ENCODE measurements at places on chromosomes 4 and X.
A peak's percentile ranks its signal among the peaks of the same experiment; 100 is the strongest.

- no peak overlapping the region for H3K27ac ChIP-seq
- no peaks in the 10 kb centered on the region for H3K4me1 ChIP-seq
- DNase-seq = no peak
These were observed 34.4 kb upstream of the BLTP1 start for GRCh38 chr4:122117743-122118142.

DNA sequence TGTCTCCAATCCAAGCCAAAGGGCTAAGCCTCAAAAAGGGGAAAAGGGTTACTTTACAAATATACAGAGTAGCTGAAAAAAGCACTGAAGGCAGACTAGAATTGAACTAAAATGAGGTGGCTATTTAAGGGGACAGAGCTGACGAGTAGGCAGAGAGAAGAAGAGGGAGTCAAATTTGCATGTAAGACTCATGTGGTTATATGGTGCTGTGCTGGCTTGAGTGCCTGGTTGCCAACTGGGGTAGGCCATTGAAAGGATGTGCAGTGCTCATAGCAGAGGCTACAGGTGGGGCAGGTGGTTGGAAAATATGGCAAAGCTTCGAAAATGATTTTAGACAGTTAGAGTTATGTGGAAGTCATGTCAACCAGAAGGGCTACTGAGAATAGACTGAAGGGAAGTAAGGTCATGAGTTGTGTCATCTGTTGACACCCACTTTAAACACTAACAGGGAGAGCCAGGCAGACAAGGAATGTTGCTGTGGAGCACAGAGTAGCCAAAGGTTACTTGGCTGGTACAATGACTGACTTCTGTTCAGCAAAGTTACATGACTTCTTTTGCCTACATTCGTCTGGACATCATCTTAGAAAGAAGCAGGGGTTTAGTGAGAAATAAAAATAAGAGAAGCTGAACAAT is 1210.4 kb downstream of the ADGRL3 start:
- no peaks in the 10 kb centered on the region for H3K36me3 ChIP-seq
- H3K27me3 ChIP-seq = no peaks in the 10 kb centered on the region
- no peak overlapping the region for H3K27ac ChIP-seq
- no peaks in the 10 kb centered on the region for H3K4me1 ChIP-seq
- DNase-seq = no peak
- no peak overlapping the region for H3K4me3 ChIP-seq

GRCh38 chrX:107978707-107979307 is 3.4 kb downstream of the TEX13B start:
- peaks cover 5% of the 10 kb centered on the region for H3K27me3 ChIP-seq
- no peak for DNase-seq
- H3K4me1 ChIP-seq = no peaks in the 10 kb centered on the region
- H3K4me3 ChIP-seq = no peak overlapping the region
- H3K27ac ChIP-seq = no peak overlapping the region

DNA sequence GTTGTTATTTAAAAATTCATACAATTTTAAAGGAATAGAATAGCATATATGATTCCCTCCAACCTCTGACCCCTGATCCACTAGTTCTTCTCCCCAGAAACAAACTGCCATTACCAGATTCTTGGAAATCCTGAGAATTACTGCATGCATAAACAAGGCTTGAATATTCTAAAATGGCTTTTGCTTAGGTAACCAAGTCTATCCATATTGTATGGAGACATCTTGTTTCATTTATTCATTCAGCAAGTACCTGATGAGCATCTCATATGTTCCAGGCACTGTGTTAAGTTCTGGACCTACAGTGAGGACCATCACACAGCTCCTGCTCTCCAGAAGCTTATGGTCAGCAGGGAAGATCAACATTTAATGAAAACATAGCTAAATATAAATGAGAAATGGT is 49.4 kb downstream of the TMEM164 start:
- no peaks in the 10 kb centered on the region for H3K4me1 ChIP-seq
- DNase-seq = no peak
- no peak overlapping the region for H3K4me3 ChIP-seq

DNA sequence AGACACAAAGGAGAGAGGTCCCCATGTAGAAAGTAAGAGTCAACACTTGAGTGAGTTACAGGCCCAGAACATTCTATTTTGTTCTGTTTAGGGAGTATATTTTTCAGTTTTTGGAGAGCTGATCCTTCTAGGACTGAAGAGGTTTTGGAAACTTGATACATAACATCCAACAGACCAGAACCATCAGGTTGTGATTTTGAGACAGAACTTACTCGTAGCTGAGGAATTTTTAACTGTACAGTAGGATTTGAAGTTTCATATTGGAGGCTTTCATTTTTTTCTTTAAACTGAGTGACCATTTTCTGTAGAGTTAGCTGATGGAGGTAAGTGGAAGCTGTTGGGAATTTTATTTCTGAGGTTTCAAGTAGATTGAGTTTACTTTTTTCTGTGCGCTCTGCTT is 73.3 kb downstream of the NCAPG start:
- H3K36me3 ChIP-seq = no peaks in the 10 kb centered on the region
- no peaks in the 10 kb centered on the region for H3K27me3 ChIP-seq
- no peak for DNase-seq

- no peaks in the 10 kb centered on the region for H3K27me3 ChIP-seq
- no peak overlapping the region for H3K4me3 ChIP-seq
- H3K4me1 ChIP-seq = peaks cover 4% of the 10 kb centered on the region
- no peak overlapping the region for H3K27ac ChIP-seq
- no peaks in the 10 kb centered on the region for H3K36me3 ChIP-seq
These were observed 493.1 kb downstream of the IL15 start for GRCh38 chr4:142129473-142129872.

GRCh38 chr4:182818926-182819730 is 98.1 kb downstream of the DCTD start:
- no peaks in the 10 kb centered on the region for H3K27me3 ChIP-seq
- H3K4me3 ChIP-seq = no peak overlapping the region
- H3K27ac ChIP-seq = peak overlapping the region; percentile 81
- no peaks in the 10 kb centered on the region for H3K36me3 ChIP-seq
- H3K4me1 ChIP-seq = no peaks in the 10 kb centered on the region

DNA sequence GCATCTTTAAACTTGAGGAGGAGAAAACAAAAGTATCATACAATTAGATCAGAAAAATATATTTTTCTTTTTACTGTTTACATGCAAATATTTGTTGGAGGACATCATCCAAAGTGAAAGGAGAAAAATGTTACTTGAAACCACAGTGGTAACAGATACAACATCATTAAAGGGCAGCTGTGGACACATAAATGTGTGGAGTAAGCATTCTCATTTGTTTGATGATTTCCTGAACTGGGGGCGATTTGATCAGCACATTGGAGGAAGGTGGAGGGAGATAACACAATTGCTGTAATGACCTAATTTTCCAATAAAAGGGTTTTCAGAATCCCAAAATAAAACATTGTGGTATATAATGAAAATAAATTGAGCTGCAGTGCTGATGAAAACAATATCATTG is 314.5 kb upstream of the HS3ST1 start:
- H3K4me1 ChIP-seq = no peaks in the 10 kb centered on the region
- no peaks in the 10 kb centered on the region for H3K27me3 ChIP-seq
- H3K27ac ChIP-seq = no peak overlapping the region
- DNase-seq = no peak
- H3K36me3 ChIP-seq = no peaks in the 10 kb centered on the region

- no peaks in the 10 kb centered on the region for H3K27me3 ChIP-seq
- H3K4me3 ChIP-seq = no peak overlapping the region
- no peak for DNase-seq
- H3K36me3 ChIP-seq = no peaks in the 10 kb centered on the region
- peaks cover 15% of the 10 kb centered on the region for H3K4me1 ChIP-seq
These were observed 271.3 kb upstream of the FAT4 start for GRCh38 chr4:125043486-125043885.

GRCh38 chrX:9610771-9611392 is 146.0 kb downstream of the TBL1X start:
- no peak overlapping the region for H3K4me3 ChIP-seq
- H3K27me3 ChIP-seq = no peaks in the 10 kb centered on the region
- H3K36me3 ChIP-seq = no peaks in the 10 kb centered on the region
- H3K4me1 ChIP-seq = no peaks in the 10 kb centered on the region
- DNase-seq = no peak
- no peak overlapping the region for H3K27ac ChIP-seq

DNA sequence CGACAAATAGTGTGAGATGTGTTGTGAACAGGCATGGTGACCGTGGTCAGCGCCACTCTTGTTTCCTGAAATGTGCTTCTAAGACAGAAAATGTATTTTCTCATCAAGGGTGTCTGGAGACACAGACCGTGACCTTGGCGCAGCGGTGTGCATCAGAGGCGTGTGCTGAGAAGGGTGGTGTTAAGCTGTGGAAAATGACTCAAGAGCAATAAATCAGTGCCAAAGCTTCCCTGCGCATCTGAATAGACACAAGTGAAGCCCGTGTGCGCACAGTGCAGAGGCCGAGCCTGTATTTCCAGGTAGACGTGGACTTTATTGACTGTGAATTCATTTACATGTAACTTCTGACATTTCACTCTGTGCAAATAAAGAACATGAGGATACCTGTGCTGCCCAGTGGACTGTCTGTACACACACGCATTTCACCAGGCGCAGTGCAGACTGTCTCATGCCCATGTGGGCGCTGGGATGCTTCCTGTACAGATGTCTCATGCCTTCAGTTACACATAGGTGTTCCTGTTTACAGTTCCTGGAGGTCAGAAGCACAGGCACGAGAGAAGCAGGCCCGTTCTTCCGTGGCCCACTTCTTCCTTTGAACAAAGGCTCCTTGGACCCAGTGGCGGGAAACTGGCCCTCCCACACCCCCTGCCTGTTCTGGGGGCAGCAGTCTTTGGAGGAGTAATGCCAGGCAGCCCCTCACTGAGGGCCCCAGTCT is 31.9 kb downstream of the NSG1 start:
- H3K36me3 ChIP-seq = peaks cover 19% of the 10 kb centered on the region
- H3K4me3 ChIP-seq = no peak overlapping the region
- no peak overlapping the region for H3K27ac ChIP-seq

DNA sequence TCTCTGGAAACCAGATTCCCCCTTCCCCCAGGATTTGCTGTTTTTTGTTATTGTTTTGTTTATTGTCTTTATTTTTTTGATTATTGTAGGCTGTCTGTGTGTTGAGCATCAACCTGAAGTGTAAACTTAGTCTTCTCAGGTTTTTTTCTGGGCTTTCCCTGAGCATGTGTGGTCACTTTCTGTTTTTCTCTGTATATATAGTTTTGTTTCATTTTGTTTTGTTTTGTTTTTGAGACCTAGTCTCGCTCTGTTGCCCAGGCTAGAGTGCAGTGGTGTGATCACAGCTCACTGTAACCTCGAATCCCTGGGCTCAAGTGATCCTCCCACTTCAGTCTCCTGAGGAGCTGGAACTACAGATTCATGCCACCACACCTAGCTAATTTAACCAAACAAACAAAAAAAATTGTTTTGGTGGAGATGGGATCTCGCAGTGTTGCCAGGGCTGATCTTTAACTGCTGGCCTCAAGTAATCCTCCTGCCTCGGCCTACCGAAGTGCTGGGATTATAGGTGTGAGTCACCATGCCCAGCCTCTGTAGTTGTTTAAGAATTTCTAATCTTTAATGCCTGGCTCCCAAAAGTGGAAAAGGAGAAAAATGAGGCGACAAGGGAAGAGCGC is 9.1 kb downstream of the IL13RA1 start:
- H3K4me1 ChIP-seq = no peaks in the 10 kb centered on the region
- H3K27ac ChIP-seq = no peak overlapping the region
- H3K27me3 ChIP-seq = no peaks in the 10 kb centered on the region
- H3K36me3 ChIP-seq = no peaks in the 10 kb centered on the region
- DNase-seq = no peak
- no peak overlapping the region for H3K4me3 ChIP-seq

DNA sequence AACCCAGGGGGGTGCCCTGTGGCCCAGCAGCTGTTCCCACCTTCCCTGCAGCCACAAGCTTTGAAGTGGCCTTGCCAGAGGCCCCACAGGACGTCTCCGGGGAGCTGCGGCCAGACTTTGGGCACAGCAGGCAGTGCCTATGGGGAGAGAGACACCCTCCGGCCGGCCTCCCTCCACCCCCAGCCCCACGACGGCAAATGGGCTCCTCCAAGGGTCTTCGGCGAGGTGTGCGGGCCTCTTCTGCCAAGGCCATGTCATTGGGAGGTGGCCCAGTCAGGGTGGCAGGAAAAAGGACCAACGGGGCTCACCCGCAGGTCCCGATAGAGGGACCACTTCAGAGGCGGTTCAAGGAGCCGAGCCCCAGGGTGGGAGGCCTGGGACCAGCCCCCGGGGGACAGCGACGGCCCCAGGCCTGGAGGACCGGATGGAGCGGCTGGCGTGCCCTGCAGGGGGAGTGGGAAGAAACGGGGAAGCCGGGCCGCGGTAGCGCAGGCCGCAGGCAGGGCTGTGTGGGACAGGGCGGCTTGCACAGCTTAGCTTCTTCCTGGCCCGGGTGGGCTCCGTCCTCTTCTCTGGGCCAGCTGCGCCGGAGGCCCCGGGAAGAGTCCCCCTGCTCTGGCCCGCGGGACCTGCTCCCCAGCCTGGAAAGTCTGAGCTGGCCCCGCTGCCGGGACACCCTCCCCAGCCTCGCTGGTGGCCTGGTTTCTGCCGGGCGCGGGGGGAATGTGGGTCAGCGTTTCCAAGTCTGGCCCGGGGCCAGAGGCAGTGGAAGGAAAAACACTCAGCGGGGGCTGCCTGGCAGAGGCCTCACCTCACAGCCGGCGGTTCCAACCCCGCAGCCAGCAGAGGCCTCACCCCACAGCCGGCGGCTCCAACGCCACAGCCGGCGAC is 21.9 kb upstream of the SPON2 start:
- H3K27me3 ChIP-seq = no peaks in the 10 kb centered on the region
- H3K4me1 ChIP-seq = peaks cover 27% of the 10 kb centered on the region
- no peaks in the 10 kb centered on the region for H3K36me3 ChIP-seq
- DNase-seq = no peak
- no peak overlapping the region for H3K4me3 ChIP-seq
- H3K27ac ChIP-seq = peak overlapping the region; percentile 84

DNA sequence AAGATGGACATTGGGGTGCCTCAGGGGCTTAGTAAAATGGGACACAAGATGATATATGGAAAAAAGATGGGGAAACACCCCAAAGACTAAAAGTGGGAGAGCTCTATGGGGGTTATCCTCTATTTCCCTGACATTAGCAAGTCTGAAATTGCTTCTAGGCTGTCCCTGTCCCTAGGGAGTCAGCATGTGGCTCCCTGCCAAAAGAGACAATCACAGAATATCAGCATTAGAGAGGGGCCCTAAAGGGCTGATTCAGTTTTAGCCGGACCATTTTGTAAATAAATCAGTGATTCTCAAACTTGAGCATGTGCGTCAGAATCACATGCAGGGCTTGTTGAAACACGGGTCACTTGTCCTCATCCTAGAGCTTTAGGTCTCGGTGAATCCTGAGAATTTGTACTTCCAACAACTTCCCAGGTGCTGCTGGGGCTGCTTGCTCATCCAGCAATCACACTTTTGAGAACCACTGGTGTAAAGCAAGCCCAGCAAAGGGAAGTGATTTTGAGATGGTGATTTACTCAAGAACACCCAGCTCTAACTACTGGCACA is 165.3 kb upstream of the DGKK start:
- no peak overlapping the region for H3K27ac ChIP-seq
- no peaks in the 10 kb centered on the region for H3K4me1 ChIP-seq
- no peak overlapping the region for H3K4me3 ChIP-seq
- no peaks in the 10 kb centered on the region for H3K36me3 ChIP-seq
- H3K27me3 ChIP-seq = no peaks in the 10 kb centered on the region
